Activated CD8-positive, alpha-beta memory T cell treated with anti-CD3 and anti-CD28 coated beads for 24 hours (primary cell): ENCODE measurements at places on chromosomes 6 and 20.

DNA sequence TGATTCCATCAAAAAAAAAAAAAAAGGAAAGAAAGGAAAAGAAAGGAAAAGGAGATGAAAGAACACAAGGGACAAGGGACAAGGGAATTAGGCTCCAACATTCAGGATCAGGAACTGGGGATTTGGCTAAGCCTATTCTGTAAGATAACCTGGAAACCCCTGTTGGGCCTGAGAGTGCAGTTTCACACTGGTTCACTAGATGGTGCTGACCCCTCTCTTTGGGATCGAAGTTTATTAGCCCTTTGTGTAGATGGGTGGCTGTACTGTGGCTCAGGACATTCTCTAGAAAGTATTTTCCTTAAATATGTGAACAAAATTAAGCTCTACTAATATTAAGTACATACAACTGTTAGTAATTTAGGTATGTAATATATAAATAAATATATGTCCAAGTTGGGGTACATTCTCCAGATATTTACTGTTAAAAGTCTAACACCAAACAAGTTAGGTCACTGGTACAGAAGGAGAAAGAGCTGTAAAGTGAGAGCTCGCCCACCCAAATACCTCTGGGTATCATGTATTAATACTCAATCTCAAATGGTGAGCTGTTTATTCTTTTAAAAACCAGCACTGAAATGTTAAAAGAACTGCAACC lies 6.3 kb downstream of the OR2A4 start:
- DNase-seq = no peak

DNA sequence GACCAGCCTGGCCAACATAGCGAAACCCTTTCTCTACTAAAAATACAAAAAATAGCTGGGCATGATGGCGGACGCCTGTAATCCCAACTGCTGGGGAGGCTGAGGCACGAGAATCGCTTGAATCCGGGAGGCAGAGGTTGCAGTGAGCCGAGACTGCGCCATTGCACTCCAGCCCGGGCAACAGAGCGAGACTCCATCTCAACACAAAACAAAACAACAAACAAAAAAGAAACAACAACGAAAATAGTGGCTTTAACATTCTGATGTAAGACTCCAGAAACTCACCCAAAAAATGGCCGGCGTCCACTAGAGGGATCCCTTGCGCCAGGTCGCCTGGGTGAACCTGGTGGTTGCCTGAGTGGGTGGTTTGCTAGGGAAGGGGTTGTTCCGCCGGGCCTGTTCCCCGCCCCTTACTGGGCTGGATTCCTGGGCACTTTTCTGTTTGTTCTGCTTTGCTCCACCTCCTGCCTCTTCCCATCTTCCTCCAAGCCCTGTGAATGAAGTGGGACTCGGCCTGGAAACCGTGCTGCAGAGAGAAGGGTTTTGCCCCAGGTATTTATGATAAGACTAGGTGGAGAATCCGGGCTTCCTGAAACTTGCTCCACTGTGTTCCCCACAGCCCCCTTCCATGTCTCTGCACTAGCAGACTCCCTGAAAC lies 1.5 kb downstream of the PABPC1L start:
- DNase-seq = peak; percentile 71

DNA sequence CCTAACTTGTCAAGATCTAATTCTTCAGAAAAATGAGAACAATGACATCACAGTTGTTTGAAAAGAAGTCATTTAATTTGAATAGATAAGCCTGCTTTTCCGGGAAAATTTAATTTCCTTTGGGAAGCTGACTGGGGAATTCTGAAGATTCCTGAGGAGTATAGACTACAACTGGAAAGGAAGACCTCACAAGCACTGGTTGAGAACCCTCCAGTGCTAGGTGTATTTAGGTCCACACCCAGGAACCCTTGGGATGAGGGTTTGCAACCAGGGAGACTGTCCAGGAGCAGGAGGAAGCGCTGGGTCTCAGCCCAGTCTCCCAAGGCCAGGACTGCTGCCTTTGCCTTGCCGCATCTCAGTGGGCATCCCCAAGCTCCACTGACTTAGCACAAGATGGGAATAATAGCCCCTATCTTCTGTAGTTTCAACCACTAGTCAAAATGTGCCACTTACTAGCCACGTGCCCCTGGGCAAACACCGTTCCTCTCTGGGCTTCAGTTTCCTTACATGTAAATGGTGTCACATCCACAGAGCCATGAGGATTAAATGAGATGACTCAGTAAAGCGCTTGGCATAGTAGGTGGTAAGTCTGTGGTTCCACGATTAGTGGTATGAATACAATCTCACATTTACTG lies 6.9 kb upstream of the CD93 start:
- no peak for DNase-seq

- DNase-seq = no peak
Measured at GRCh38 chr6:130111031-130111430, 92.7 kb downstream of the L3MBTL3 start.

DNA sequence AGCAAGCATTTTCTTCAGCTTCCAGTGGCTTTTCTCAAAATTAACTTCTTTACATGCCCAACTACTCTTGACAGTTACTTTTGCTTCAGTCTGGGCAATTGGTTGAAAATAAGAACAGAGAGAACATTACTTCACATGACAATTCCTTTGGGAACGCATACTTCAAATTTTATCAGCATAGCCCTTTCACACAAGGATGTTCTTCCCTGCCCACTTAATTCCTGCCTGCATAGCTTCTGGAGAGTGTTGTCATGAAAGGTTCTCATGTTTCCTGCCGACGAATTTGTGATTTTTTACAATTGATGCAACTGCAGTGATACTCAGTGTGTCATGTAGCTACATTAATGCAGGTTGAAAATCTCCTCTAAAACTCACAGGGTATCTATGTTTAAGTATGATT lies 22.0 kb upstream of the SNRNP48 start:
- DNase-seq = no peak

DNA sequence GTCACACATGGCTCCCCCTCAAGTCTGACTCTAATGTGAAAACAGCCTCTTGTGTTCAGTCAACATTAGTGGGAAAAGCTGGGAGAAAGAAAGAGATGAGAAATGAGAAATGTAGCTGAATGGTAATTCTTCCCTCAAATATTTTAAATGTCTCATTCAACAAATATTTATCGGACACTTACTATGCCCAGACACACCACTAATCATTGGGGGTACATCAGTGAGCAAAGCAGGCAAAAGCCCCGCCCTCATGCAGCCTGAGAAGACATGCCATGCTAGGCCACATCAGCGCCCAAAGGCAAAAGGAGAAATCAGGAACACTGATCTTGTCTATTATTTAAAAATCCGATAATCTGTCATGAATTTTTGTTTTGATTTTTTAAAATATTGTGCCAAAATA lies 89.9 kb upstream of the ASF1A start:
- no peak for DNase-seq

DNA sequence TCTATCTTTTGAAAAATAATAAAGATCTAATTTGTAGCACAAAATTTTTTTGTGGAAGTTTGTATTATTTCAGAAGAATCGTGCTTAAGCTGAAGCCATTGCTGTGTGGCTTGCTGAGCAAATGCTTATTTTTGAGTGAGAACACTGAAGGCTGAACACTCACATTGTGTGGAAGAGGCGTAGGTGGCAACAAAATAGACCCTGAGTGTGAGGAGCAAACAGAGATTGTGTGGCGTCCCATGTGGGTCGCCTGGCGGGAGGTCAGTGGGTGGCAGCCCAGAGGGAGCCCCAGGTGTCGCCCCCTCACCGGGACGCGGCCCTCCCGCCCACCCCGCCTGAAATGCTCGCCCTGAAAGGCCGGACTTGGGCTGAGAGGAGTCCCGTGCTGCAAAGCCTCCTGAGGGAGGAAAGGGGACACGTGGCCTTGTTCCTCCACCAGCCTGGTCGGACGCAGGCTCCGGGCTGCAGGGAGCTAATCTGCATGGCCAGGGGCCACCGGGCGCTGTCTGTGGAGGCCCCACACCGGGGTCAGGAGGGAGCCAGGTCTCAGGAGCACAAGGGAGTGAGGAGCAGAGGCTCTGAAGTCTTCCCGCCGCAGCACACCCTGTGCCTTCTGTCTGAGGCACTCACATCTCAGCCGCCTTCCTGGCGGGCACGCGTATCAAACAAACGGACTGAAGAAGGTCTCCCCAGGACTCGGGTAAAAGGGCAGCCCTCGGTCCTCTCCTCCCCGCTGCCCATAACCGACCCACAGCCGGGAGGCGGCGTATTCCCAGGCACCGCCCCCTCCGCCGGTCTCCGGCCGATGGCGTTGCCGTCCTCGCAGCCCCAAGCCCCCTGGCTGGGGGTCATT lies 15.9 kb downstream of the DDO start:
- DNase-seq = no peak

DNA sequence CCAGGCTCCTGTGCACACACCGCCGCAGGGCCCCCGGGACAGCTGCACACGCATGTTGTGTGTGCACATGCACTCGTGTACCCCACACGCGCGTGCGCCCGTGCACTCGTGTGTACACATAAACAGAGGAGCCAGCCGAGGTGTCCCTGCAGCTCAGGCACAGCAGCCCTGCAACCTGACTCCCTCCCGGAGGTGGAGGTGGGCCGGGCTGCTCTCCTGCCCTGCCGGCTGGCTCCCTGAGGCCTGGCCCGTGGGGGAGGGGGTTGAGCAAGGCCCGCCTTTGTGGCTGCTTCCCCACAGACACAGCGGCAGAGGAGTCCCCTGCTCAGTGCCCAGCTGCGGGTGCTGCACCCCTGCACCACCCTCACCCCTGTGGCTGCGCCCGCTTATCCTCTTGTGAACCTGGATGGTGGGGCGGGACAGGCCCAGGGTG lies 624 bp downstream of the RBBP8NL start:
- DNase-seq = no peak

- peak; percentile 62 for DNase-seq
Measured at GRCh38 chr6:108635505-108636226, 74.9 kb downstream of the FOXO3 start.

DNA sequence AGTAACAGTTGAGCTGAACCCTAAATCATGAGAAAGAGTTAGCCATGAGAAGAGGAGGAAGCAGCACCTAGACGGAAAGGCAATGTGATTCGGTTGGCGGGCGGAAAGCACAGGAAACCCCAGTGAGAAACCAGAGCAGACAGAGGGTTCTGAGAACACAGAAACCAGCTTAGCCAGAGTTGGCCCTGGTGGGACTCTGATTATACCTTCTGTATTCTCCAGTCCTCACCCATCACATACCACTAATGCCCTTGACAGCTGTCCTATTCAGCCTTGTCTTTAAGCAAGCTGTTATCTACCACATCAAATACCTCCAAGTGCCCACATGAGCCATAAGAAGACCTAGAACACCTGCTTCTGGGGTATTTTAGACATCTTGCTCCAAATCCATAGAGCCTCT lies 58.9 kb upstream of the LRRC1 start:
- no peak for DNase-seq

DNA sequence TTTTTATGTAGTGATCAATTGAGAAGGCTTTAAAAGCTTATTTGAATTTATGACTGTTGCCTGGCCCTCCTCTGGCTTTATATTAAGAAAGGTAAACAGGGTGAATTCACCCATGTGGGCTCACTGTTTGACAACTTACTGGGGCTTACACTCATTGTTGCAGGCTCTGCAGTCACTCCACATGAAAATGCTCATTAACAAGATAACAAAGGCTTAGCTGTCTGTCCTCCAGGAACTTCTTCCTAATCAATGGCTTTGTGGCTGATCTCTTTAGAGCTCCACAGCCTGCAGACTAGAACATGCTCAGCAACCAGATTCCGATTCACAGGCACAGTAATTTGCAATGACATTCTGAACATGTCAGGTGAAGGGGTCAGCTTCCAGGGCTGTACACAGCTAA lies 323.2 kb upstream of the MAN1A1 start:
- no peak for DNase-seq

GRCh38 chr6:56760842-56761241 lies 118.2 kb upstream of the DST start:
- no peak for DNase-seq

GRCh38 chr20:25360631-25361286 lies 29.9 kb downstream of the ABHD12 start:
- no peak for DNase-seq

DNA sequence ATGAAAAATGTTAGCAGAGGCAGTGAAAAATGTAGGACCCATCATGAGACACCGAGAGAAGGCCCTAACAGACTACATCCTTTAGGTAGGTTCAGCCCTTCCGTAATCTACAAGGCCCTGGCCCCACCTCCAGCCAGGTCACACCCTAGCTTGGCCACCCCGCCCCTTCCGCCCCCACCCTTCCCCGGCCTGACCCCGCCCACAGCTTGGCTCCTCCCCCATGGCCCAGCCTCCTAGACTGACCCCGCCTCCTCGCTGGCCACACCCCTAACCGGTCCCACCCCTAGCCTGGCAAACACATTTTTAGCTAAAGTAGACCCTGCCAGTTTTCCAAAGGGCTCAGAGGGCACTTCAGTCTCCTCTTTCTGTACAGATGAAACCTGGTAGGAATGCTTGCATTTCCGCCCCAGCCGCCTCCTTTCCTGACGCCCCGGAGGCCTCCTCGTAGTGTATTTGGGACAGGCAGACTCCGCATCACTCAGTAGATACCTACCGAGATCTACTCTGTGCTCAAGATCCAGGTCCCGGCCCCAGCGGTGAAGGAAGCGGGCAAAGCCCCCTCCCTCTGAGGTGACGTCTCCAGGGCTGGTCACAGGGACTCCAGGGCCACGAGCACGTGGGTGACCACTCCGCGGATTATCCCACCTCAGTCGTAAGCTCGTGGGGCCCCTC lies 443.5 kb downstream of the PREX1 start:
- no peak for DNase-seq

GRCh38 chr6:34688956-34689355 lies 7.6 kb downstream of the ILRUN start:
- DNase-seq = no peak

- DNase-seq = peak; percentile 13
Measured at GRCh38 chr20:34574426-34574825, 15.9 kb downstream of the MAP1LC3A start.
